WERI-Rb-1 (cell line): ENCODE measurements at places on chromosomes 2 and 18.
A peak's percentile ranks its signal among the peaks of the same experiment; 100 is the strongest.

GRCh38 chr18:70506511-70506910 lies 217.7 kb downstream of the SOCS6 start:
- DNase-seq: no peak

- DNase-seq: peak; percentile 40
These were observed 13.1 kb upstream of the LGALSL start for GRCh38 chr2:64440843-64441242.

DNA sequence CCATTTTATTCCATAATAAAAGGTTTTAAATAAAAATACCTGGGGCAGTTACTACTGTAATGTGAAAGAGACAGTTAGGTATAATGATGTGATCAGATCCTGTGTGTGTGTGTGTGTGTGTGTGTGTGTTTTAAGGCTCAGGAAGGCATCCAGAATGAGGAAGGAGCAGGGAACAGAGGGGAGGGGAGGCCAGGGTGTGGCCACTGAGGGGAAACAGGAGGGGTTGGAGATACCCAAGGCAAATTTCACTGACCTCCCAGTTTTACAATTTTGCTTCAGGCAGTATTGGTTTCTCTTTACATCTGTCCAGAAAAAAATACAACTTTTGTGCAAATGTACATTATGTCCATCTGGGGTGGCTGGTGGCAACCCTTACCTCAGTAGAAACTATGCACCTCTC lies 163.5 kb upstream of the FBXO11 start:
- no peak for DNase-seq

GRCh38 chr2:238971318-238972145 lies 123.6 kb downstream of the TWIST2 start:
- no peak for DNase-seq

DNA sequence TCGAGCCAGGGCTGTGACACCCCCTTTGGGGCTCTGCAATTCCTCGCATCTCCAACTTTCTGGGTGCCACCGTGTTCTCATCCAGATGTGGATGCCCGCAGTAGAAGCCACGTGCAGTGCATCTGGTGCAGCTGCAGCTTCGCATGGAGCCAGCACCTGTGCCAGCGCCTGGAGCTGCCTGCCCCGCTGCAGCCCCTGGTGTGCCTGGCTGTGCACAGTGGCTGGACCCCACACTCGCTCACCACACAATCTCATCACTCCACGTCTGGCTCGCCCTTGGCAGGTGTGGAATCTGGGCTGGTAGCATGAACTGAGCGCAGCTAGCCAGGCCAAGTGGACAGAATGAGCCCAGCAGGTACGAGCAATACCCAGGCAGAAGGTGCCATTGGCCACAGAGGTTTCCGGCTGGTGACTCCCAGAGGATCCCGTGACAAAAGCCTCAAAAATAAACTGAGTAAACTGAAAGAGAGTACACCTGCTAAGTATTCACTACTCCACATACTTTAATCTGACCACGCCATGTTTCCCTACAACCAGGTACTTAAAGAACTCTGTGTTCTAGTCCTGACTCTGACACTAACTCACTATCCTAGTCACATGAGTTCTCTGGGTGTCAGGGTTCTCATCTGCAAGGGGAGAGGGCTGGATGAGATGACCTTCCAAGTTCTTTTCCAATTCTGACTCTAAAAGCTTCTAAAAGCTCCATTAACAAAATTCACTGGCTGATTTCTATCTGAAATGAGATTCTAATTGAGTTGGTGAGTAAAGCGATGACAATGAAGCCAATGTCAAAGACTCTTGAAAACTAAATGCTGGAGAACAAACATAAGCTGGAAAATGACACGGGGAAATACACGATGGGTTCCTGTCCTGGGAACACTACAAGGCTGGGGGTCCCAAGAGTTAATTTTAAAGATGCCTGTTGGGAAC lies 37.1 kb downstream of the RNF152 start:
- no peak for DNase-seq

DNA sequence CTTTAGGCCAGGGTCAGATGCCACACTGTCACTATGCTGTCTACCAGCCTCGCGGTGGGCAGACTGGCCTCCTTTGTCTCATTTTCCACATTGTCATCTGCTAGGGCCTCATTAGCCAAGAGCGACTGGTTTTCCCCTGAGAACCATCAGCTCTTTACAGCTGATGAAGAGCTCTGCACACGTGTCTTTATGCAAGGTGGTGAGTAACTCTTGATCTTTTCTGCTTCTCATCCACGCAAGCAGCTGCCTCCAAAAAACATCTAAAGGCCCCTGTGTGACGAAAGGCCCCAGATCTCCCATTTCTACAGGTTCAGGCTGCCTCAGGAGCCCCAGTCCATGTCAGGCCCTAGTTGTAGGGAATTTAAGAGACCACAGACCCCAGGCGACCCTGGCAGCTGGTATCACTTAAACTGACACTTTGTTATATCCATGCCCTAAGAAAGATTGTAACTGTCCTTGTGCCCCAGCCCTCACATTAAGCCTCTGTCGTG lies 52.9 kb downstream of the DPYSL5 start:
- peak; percentile 65 for DNase-seq

DNA sequence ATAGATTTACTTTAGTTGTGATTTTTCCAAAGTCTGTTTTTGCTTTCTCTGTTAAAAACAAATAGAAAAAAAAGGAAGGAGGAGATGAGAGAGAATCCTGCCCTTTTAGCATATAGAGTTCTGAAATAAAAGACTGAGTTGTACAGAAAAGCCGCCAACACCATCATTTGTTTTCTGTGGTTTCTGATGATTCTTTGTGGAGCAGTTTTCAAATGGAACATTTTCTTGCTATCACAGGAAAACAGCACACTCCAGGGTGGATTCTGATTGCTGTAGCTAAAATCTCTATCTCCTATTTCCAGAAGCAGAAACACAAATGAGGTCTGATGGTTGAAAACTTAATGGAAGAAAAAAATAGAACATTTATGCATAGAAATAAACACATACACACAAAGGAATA lies 144.6 kb upstream of the L3MBTL4 start:
- DNase-seq: no peak

DNA sequence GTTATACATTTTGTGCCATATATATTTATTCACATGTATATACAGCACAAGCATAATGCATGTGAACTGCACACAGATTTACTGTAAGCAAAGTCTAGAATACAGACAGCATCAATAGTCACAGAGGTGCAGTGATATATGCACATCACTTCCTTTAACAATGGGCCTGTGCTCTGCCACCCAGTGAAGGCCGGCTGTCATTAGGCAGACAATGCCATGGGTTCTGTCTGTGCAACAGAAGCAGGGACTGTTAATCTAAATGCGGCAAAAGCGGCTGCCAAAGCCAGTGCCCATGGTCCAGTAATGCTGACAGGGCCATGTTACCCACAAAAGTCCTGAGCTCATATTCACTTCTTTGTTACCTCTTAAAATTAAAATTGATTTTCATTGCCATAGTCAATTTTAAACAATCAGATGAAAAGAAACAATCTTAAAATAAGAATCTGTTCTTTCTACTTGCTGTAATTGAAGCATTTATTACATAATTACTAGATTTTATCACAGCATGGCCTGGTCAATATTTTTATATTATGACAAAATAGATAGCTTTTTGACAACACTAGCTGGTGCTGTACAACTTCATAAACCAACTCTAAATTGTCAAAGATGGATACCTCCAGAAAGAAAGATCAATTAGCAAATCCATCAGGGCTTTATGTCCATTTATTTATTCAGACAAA lies 232.0 kb downstream of the STK39 start:
- no peak for DNase-seq

DNA sequence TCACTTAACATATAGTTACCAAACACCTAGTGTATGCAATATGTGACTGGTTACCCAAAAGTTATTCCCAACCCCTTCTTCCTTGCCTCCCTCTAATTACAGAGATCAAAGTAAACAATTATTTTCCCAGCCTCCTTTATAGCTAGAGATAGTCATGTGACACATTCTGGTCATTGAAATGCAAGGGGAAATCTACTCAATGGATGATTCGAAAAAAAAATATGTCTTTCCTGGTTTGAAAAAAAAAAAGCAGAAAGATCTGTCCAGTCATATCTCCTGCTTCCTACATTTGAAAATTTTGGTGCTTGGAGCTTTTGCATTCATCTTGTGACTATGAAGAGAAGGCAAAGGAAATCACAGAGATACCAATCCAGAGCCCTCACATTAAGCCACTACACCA lies 27.6 kb upstream of the UGP2 start:
- DNase-seq: no peak

DNA sequence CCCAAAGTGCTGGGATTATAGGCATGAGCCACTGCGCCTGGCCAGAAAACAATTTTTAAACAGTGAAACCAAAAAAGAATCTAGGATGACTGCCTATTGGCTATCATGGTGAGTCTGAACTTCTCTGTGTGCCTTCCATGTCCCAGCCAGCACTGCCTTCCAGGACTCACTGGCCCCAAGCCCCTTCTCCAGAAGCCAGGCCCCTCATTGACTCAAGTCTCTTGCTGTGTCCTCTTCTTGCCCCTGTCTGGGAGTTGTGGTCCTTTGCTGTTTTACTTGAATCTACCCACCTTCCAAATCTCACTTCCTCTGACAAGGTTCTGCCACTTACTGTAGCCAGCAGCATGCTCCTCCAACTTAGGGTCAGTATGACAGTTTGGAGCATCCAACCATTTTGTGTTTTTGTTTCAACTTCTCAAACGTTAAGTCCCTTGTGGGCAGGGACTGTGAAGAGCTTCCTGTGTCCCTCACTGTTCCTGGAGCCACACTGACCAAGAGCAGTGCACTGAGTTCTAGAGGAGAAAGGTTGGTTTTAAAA lies 41.7 kb downstream of the ST3GAL5 start:
- DNase-seq: no peak

GRCh38 chr18:36348971-36349417 lies 51.5 kb downstream of the FHOD3 start:
- no peak for DNase-seq

GRCh38 chr18:49597157-49597931 lies 35.5 kb downstream of the LIPG start:
- peak; percentile 88 for DNase-seq

DNA sequence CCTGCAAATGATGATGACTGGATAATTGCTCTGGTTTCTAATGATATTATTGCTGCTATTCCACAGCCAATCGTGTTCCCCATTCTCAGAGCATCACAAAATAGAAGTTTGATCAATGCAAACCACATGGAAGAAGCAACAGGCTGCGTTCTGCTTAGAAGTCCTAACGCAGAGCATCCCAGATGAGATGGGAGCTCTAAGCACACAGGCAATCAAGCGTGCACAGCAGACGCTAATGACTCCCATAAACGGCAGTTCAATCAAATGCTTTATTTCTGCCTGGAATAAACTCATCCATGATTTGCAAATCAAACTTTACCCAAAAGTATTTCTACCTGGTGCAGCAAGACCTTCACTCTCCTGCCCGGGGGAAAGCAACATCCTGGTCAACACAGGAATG lies 304.2 kb downstream of the FBXO15 start:
- DNase-seq: no peak

GRCh38 chr2:177038787-177039484 lies 173.7 kb upstream of the HNRNPA3 start:
- no peak for DNase-seq

DNA sequence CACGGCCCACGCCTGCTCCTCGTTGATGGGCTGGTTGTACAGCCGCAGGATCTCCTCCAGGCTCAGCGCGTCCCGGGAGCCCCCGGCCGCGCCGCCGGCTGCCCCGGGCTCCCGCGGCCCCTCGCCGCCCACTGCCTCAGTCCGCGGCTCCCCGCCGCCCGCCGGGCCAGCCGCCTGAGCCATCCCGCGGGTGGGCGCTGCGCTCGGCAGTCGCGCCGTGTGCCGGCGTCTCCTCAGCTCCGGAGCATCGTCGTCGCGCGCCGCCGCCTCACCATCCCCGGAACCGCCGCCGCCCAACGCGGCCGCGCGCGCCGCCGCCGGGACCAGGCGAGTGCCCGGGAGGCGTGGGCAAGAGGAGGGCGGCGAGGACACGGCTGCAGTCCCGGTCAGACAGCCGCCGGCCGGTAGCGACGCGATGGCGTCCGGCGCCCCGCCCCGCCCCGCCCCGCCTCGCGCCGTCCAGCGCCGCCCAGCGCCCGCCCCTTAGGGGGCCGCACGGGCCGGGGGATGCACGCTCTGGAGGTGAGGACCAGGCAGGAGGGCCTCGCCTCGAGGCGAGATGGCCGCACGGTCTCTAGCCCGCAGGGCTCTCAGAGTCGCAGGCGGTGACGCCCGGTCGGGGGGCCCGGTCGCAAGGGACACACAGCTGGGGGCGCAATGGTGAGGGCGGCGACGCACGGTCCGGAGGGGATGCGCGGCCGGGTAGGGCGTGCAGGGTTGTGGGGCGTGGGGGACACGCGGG lies at the start of gene SPIRE1:
SPIRE1 (minus strand) TSS at position 424 of the 742 bp plus-strand sequence; CDS start at position 183, 241 bp downstream.
- DNase-seq: peak; percentile 78

DNA sequence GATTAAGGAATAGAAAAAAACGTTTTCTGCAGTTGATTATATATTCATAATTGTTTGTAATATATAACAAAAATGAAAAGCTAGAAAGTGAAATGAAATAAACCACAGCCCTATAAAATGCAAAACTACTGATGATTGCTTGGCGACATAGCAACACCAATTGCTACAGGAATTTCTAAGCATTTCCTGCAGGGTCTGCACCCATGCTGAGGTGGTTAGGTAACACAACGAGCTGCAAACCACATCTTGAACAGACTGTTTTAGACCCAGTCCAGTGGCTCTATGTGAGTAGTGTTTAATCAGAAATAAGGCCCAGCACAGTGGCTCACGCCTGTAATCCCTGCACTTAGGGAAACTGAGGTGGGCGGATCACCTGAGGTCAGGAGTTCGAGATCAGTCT lies 17.2 kb upstream of the UGT1A9 start:
- DNase-seq: no peak

DNA sequence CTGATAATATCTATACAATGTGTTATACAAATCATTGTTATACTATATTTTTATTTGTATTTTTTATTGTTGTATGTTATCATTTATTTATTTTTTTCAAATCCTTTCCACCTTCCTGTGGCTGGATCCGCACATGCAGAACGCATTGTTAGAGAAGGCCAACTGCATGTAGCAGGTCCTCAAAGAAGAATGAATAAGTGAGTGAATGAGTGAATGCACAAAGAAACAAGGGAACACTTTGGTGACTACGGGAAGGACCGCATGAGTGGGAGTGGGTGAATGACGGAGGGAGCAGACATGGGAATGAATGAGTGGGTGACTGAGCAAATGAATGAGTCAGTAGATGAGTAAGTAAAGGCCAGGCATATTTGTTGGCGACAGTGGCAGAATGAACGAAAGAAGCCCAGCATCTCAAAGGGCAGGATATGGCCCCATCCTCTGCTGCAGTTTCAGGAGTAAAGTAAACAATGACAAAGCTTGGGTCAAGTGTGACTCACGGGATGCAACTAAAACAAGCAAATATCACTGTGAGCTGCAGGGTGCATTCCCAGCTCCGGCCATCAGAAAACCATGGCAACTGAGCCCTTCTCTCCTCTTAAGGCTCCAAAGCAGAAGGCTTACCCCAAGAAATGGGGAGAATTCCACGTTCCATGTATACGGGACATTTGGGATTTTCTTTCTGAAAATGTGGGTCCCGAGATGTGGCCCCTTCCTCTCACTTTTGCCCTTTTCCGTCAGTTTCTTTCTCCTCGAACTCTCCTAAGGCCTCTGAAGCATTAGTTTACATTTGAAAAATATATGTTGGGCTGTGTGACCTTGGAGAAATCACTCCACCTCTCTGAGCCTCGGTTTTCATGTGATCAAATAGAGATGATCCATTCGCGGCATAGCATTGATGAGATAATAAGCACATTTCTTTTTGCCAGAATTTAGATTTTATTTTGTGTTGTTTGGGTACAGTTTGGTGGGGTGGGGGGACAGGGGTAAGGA lies 24.5 kb downstream of the KCNF1 start:
- DNase-seq: no peak
